Common myeloid progenitor, CD34-positive (primary cell): ENCODE measurements at places on chromosomes 3 and 15.
A peak's percentile ranks its signal among the peaks of the same experiment; 100 is the strongest.

- no peak for DNase-seq
Measured at GRCh38 chr3:41975416-41976103, 13.7 kb upstream of the ULK4 start.

DNA sequence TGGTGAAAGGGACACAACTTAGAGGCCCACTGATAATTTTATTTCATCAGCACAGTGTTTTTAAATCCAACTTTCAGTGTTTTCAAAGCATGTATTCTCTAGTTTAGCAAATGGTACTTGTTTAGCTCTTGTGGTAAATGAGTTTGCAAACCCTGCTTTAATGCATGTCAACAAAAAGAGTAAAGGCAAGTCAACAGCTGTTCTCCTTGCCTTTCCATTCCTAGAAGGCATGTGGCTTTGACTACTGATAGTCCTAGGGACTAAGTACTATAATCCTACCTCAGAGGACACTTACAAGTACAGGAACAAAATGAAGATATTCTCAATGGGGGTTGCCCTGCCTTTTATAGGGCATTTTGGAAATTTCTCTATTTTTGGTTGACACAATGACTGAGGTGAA is 13.1 kb downstream of the NPTN start:
- DNase-seq: no peak

DNA sequence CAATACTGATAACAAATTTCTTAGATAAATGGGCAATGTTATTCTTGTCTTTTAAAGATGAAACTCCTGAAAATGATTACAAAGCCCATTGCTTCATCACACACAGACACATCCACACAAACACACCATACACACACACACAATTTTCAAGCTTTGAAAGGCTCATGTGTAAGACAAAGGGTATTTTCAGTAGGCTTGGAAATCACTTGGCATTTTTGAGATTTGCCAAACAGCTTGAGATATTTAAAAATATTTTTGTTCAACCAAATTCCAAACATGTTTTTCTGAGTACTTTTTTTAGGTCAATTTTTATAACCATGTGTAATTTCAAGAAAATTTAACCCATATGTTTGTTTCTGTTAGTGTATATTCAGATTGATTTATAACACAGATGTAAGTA is 283.7 kb downstream of the ROBO2 start:
- DNase-seq: no peak

DNA sequence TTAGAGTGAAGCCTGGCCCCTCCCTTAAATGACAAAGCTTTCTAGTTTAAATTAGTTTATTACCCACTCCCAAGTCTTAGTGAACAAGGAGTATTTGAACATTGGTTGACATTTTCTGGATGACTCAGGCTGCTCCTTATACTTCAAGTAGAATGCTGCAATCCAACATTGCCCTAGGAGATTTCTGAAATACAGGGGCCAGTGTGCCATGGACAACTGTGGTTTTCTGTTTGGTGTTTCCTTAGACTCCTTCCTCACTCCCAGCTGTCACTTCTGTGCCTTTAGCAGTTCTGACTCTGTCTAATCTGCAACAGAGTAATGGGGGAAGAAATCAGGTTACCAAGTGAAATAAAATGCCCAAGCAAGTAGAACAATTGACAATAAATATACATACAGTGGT is 116.1 kb upstream of the P2RY1 start:
- no peak for DNase-seq

DNA sequence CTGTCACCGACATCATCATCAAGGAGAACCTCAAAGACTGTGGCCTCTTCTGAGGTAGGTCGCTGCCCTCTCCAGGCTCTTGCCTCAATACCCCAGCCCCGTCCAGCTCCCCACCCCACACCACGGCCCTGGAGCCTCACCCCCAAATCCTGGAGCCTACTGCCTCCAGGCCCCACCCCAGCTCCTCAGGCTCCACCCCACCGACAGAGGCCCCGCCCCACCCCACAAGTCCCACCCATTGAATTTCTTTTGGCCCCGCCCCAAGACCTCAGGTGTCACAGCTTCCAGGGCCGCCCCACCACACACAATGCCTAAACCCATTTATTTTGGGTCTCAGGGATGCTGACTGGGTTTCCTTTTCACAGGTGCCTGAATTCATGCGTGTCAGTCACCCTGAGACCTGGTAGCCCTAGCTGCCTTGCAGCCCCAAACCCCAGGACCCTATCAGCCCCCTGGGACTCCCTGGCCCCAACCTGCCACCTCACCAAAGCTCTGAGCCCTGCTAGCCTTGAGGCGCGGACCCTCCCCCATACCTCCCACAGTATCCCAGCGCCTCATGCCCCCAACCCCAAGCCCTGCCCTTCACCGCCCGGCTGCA is 3.6 kb downstream of the GNAT1 start:
- no peak for DNase-seq

DNA sequence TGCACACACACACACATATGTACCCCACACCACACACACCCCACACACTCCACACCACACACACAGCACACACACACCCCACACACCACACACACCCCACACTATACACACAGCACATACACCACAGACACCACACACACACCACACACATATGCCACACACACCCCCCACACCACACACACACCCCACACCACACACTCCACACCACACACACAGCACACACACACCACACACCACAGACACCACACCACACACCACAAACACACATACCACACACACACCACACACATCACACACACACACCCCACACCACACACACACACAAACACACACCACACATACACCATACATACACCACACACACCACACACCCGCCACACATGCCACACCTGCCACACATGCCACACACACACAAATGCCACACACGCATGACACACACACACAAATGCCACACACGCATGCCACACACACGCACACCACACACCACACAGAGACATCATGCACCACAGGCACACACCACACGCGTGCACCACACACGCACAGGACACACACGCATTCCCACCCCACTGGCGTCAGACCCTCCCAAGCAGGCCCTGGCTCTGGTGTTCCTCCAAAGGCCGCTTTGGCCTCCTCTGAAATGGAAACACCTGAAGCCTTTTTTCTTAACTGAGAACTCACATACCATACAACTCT is 15.7 kb downstream of the CHST13 start:
- DNase-seq: no peak

DNA sequence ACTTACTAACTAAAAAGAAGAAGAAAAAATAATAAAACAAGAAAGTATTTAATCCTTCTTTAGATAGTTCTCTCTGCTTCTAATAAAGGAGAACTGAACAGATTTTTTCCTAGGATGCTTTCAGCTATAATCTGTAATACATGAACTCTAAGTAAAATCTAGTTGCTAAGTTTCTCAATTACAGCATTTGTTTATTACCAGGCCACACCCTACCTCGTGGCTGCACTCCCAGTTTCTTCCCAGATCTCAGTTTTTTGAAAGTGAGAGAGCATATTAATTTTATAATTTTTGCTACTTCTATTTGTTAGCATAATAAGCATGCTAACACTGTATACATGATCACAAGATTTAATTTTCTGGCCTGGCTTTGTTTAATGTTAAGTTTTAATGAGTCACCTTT is 258.3 kb downstream of the IL5RA start:
- peak; percentile 2 for DNase-seq

DNA sequence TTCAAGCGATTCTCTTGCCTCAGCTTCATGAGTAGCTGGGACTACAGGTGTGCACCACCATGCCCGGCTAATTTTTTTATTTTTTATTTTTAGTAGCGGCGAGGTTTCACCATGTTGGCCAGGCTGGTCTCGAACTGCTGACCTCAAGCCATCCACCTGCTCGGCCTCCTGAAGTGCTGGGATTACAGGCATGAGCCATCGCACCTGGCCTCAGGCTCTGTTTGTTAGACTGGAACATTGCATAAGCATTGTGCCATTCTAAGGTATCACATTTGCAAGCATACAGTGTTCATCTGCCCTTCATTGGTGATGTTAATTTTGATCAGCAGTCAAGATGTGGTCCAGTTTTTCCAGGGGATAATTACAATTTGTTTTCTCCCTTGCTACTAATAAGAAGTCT is 43.0 kb downstream of the SQOR start:
- no peak for DNase-seq

DNA sequence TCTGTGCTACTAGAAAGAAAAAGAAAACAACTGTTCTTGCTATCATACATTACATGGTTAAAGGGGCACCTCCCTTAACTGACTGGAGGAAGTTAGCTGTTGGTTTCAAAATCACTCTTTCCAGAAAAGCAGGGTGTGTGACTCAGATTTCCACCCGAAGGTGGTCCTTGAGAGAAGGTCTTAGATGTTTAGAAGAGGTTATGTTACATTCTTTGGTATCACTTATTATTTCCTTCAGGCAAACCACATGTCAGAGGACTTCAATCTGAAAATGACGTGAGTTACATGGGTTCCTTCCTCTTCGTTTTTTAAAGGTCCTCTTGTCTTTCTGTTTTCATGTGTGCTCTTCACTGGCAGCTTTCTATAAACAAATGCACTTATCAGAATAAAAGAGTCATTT is 307.9 kb upstream of the CBLB start:
- DNase-seq: peak; percentile 40

GRCh38 chr3:61796088-61796680 is 234.8 kb downstream of the PTPRG start:
- DNase-seq: no peak

GRCh38 chr3:102691507-102691906 is 256.7 kb downstream of the ZPLD1 start:
- DNase-seq: no peak

GRCh38 chr15:74648051-74648842 is 32.6 kb downstream of the CLK3 start:
- no peak for DNase-seq

DNA sequence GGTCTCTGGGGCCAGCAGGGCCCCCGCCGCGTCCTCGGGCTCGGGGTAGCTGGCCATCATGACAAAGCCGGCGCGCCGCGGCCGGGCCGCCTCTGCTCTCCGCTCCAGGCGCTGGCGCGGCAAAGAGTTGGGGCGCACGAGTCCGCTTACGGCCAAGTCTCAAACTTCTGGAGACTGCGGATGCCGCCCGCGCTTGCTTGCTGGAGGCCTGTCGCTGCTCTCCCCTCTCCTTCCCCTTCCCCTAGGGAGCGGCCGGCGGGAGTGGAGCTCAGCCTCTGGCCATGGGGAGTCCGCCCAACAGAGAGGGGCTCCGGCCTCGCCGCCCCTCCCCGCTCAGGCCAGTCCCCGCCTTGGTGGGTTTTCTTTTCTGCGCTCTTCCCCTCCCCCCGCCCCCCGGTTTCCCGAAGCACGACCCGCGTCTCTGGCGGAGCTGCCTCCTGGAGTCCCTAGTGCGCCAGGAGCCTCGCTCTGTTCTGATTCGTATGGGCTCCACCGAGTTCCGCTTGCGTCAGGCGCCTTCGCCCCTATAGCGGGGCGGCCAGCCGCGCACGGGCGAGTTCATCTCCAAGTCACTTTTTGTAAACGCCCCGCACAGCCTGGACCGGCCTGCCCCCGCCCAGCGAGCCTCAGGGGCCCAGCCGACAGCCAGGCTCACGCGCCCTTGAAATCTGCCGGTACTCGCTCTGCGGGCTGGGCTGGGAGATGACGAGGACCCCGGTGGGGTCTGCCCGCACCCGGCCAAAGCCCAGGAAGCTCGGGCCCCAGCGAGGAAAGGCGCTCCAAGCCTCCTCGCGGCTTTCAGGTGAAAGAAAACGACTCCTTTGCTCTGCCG is at the start of the genes FOXL2 and FOXL2NB:
Gene FOXL2, minus strand, starts transcription at position 475 of the 832 bp plus-strand sequence. Its CDS starts 415 bp downstream, at position 60.
Gene FOXL2NB, plus strand, starts transcription at position 555 of the 832 bp plus-strand sequence. Its CDS starts 148 bp downstream, at position 703.
- DNase-seq: peak; percentile 59

- DNase-seq: no peak
Measured at GRCh38 chr3:144948711-144949110, 977.1 kb downstream of the DIPK2A start.

GRCh38 chr3:49349348-49350114 is 8.6 kb downstream of the GPX1 start:
- DNase-seq: peak; percentile 67

- DNase-seq: no peak
Measured at GRCh38 chr3:197026481-197026866, 3.1 kb downstream of the MELTF start.

- DNase-seq: no peak
Measured at GRCh38 chr15:87702270-87702669, 554.3 kb downstream of the NTRK3 start.

DNA sequence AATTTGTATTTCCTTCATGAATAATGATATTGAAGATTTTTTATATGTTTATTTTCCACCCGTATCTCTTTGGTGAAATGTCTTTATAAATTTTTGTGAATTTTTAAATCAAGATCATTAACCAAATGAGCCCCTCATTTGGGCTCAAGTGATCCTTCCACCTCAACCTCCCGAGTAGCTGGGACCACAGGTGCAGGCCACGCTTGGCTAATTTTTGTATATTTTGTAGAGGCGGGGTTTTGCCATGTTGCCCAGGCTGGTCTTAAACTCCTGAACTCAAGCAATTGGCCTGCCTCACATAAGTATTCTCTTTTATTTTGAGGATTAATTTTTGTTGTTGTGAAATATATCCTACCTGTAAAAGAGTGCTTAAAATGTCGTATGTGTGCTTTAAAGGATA is 4.9 kb downstream of the BBS4 start:
- no peak for DNase-seq

DNA sequence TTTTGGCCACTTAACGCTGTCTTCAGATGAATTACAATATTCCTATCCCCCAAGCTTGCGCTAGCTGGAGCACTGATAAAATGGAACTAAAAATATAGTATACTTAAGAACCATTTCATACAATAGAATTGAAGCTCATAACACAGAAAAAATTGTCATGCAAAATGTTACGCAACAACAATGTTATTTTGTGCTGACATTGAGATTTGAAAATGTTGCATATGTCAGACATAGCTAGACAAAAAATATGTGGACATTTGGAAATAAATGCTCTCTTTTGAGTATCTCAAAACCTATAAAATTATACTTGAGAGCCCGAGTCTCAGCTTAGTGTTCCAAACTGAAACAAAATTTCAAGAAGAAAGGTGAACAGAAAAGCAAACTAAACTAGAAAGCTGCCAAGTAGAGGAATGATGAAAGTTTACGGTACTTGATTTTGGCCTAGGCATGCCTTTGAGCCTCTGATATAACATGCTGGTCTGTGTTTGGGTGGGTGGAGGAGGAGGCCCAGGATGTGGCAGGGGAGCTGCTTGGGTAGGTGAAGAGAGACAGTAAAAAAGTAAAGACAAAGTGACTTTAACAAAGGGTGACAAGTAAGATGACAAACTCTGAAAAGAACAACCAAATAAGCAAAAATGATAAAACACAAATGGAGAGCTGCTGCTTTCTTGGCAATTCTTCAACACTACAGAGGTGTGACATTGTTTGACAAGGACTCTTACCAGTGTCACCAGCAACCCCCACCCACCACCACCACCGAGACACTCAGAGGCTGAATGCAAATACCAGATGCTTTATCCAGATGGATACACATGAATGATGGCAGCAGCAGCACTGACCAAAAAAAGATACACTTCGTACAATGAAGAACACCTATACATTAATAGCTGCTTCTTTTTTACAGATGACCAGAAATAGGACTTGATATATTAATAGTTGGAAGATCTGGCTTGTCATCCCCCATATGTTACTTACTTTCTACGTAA is 129.3 kb upstream of the FEZF2 start:
- no peak for DNase-seq

DNA sequence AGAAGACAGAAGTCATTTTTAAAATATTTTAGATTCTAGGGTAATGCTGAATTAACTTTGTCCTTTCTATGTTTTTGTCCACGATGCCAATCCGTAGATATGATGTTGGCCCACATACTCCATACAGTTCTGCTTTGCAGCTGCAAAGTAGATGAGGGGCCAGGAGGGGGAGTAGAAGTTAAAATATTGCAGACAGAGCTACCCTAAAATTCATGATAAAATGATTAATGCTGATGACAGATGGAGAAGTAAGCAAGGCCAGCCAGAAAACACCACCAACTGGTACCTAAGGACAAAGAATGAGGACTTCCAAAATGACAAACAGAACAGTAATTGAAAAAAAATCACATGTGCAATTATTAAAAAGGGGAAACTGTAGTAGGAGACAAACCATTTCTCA is 756.6 kb upstream of the ARPP21 start:
- DNase-seq: peak; percentile 13
